ENCODE measurements at places on chromosomes 2 and 18.

DNA sequence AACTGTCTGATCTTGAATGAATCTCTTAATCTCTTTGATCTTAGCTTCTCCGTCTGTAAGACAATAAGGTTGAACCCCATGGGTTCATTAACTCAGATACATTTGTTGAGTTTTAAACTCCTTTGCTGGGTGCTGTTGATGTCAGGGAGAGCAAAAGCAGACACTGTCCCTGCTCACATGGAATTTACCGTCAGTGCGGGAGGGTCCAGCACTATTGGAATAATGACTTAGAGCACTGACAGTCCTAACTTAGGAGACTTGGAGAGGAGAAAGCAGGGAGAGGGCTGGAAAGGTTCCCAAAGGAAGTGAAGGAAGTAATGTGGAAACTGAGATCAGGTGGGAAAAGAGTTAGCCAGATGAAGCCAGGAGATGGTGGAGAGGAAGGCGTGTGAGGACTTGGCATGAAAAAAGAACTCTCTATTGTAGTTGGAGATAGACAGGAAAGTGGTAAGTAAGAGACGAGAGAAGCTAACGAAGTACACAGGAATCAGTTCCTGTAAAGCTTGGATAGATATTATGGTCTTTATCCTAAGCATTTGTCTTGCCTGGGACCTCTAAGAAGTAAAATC is 141.4 kb upstream of the SERTAD2 start:
- no peak for DNase-seq

- peak; percentile 81 for DNase-seq
Observed at GRCh38 chr2:127649684-127650040, 3.7 kb downstream of the GPR17 start.

GRCh38 chr18:54737986-54738385 is 90.3 kb upstream of the RAB27B start:
- DNase-seq = peak; percentile 16

DNA sequence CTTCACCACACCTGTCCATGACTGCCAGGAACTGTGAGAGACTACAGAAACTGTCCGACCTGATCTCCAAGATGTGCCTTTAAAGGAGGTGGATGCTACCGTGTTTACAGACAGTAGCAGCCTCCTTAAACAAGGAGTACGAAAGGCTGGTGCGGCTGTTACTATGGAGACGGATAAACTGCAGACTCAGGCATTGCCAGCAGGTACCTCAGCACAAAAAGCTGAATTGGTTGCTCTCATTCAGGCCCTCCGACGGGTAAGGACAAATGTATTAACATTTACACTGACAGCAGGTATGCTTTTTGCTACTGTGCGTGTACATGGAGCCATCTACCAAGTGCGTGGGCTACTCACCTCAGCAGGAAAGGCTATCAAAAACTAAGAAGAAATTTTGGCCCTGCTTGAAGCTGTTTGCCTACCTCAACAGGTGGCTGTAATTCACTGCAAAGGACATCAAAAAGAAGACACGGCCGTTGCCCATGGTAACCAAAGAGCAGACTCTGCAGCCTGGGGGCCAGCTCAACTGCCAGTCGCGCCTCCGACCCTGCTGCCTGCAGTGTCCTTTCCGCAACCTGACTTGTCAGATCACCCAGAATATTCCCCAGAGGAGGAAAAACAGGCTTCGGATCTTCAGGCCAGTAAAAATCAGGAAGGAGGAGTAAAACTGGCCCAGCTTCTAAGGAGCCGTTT is 30.9 kb downstream of the SKA1 start:
- no peak for DNase-seq

DNA sequence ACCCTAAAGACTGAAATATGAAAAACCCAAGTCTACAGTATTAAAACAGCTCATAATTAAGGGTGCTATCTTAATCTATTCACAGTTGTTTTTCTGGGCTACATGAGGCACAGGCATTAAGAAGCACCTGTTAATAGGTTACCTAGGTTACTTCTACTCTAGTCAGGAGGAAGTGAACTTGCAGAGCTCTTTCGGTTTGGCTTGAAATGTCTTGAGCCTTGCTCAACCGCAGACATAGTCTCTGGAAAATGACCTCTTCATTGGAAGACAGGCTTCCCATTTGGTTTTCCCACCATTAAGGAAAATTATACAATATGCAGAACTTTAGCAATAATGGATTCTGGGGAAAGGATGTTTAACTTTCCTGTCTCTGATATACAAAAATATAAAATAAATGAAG is 142.3 kb upstream of the KCNJ3 start:
- no peak for DNase-seq

- no peak for DNase-seq
Observed at GRCh38 chr2:168684921-168685599, 117.4 kb upstream of the NOSTRIN start.

DNA sequence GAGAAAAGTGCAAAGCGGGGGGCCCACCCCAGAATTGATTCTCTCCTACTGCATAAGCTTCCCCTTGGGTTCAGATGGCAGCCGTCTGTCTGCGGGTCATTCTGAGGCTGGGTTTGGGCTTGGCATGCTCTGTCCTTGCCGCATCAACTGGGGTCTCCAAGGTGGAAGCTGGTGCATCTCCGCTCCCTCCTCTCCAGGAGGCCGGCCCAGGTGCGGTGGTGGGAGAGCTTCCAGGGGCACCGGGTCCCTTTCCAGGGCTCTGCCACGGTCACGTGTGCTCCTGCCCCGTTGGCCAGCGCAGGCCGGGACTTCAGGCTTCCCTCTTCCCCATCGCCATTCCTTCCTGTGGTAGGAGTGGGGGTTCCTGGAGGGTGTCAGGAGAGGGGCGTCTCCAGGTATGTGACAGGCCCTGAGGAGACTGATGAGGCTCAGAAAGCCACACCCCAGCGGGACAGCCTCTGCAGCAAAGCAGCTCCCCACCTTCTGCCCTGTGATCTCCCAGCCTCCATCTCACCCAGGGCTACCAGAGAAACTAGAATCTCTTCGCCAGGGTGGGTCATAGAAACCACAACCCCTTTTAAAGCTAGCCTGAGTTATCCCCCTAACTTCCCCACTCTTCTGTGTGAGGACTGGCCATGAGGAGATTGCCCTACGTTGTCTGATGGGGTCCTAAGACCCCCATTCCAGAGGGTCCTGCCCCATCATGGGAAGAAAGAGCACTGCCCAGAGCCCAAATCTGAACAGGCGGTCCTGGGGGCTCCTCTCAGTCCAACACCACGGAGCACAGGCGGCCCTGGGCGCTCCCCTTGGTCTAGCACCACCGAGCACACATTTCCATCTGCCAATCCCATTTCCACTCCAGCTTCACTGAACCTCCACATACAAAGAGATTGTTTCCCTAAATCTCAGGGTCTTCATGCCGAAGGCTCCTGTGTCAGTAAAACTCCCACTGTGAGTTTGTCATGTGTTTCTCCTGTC is 76.6 kb downstream of the SLC66A2 start:
- no peak for DNase-seq

GRCh38 chr2:221068123-221068522 is 504.0 kb downstream of the EPHA4 start:
- no peak for DNase-seq

- DNase-seq = no peak
Observed at GRCh38 chr2:216740557-216741222, 45.3 kb upstream of the IGFBP5 start.

DNA sequence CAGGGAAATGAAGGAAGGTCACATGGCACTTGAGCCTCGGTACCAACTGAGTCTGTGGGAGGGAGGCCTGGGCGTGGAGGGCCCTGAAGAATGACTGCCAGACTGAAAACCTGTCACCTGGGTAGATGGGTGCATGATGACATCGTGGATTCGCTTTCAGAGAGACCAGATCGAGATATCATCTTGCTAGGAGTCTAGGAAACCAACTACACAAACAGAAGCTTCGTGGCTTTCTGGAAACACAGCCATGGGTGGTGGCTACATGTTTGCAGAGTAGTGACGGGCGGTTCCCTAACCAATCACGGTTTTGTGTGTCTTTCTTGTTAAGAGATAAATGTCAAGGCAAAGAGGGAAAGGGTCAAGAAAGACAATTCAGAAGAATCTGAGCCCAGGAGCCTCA is 155.0 kb downstream of the EIPR1 start:
- no peak for DNase-seq

GRCh38 chr2:58930537-58930936 is 689.4 kb upstream of the FANCL start:
- DNase-seq = no peak

DNA sequence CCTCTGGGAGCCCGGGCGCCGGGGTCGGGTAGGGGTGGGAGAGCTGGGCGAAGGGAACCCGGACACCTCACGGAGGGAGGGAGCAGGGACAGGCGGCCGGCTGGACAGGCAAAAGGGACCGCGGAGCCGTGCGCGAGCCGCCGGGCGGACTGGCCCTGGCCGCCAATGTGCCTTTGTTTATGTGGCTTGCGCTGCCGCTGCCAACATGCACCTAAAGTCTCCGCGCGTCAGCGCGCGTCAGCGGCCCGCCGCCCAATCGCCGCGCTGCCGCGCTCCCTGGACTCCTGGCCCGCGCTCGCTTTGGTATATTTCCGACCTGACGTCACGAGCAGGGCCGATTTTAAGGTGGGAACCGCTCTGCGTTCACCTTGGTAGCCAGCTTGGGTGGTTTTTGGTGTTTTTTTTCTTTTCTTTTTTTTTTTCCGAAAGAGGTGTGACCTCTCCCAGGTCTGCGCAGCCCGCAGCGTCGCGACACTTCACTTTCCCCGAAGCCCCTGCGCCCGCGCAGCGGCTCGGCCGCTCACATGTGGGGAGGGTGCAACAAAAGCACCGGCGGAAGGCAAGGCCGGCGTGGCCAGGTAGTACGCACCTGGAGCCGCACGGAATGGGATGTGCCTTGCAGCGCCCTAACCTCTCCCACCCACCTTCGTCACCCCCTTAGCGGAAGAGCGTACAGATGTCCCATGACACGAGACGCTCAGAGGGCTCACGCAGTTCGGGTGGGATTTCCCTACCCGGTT is at the start of gene NR4A2:
NR4A2 (minus strand) TSS at position 188 of the 740 bp plus-strand sequence. CDS start 2,535 bp downstream, outside the sequence.
- peak; percentile 91 for DNase-seq

- DNase-seq = no peak
Observed at GRCh38 chr2:189544318-189545042, 36.1 kb downstream of the SLC40A1 start.

GRCh38 chr2:195647302-195647701 is 9.7 kb upstream of the SLC39A10 start:
- no peak for DNase-seq

DNA sequence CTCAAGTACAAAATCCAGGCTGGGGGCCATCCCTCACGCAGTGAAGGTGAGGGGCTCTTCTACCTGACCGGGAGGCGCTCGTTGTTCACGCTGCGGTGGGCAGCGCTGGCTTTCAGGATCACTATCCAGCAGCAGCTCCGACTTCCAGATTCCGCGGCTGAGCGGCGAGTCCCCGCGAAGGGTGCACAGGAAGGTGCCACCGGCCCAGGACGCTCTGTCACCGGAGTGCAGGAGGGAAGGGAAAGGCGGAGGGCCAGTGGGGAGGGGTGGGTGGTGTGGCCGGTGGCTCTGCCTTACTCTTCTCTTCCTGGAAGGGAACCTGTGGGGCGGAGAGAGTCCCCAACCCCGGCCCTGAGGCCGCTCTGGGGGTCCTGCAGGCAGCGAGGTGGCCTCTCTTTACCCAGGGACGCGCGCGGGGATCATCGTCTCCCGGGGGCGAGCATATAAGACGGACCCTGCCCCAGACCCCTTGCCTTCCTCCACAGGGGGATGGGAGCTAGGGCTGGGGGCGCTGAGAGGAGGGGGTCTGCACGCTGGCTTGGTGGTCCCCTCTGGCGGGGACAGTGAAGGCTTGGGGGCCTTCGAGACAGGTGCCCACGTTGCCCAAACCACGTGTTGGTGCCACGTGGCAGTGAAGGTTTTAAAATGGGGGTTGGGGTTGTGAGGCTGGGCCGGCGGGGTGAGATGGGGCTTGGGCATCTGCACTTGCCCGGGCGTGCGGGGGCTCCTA is 26.9 kb upstream of the HS6ST1 start:
- DNase-seq = no peak

DNA sequence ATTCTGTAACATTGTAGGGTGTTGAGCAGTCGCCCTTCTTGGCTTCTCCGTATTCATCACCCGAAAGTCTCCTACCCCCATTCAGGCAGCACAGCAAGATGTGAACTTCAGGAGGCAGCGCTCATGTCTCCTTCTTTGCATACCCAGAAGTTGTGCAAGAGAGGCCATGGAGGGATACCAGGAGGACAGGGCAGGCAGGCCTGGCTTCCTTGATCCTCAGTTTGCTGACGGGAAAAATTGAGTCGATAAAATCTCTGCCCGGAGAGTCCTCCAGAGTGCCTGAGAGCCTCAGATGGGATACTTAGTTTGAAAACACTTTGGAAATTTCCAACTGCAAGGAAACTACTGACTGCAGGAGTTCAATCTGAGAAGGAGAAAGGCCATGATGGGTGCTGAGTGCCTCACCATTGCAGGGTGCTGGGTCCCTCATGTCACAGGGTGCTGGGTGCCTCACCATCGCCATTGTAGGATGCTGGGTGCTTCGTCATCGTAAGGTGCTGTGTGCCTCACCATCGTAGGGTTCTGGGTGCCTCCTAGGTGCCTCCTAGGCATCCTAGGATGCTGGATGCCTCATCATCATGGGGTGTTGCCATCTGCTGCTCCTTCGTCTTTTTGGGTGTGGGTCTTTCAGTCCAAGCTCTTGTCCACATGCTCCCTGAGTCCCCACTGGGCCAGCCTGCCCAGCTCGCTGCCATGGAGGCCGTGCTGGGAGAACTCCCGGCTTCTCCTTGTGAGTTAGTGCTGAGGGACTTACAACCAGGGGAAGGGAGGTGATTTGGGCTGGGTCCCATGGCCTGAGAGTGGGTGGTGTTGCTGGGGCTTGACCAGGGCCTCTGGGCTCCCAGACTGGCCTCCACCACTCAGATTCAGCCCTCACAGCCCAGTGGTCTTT is 162.4 kb downstream of the DDX1 start:
- DNase-seq = no peak

GRCh38 chr2:47686018-47686417 is 96.9 kb upstream of the MSH6 start:
- no peak for DNase-seq

DNA sequence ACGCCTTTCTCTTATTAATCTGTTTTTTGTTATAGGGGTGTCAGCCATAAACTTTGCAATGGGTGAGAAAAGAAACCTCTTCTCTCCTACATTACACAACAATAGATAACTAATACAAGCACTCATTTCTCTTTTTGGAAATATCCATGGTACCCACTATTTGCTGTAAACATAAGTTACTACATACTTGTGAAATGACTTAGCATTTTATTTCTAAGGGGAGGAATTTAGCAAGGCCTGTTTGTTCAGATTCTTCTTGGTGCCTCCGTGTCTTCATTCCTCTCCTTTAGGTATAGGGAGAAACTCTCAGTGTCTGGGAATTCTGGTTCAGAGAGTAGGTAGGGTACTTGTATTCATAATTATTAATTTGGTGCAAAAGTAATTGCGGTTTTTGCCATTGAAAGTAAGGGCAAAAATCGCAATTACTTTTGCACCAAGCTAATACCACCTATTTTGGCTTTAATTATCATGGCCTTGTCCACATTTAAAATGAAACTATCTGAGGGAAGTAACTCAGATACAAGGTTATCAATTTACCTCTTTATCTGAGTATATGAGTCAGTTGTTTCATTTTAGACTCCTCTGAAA is 134.8 kb downstream of the MREG start:
- DNase-seq = no peak

- DNase-seq = no peak
Observed at GRCh38 chr2:190412966-190413365, 4.8 kb downstream of the MFSD6 start.
